ENCODE measurements at places on chromosomes 7 and 10.

- no peak for DNase-seq
These were observed 104.3 kb upstream of the PLXNA4 start for GRCh38 chr7:132680590-132680989.

- no peak for DNase-seq
These were observed 305.3 kb upstream of the NFE2L3 start for GRCh38 chr7:25846722-25847121.

- DNase-seq = no peak
These were observed 12.5 kb upstream of the PFKP start for GRCh38 chr10:3054851-3055199.

DNA sequence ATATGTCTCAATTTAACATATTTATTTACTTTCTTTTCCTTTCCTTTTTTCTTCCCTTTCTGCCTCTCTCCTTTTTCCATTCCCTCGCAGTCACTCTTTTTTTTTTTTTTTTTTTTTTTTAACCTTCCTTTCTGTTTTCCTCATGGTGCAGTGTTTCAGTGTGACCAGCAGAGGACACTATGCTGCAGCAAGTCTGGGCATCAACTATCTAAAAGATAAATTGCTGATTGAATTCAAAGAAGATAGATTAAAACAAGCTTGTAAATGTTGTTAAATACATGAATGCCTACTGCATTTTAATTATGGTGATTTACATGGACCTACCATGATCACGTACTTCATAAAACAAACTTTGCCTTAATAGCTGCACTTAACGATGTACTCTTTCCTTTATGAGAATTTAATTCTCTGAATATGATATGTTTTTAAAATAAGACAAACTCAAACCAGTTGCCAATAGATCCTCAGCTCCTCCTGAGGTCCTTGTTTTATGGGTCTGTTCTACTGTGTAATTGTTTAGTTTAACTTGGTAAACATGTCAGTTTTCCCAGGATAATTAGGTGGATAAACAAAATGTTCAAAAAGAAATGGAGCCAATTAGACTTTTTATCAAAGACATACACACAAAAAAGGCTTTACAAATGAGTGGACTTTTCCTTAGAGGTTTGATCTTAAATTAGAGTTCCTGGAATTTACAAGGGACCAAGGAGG lies 101.0 kb upstream of the AGR3 start:
- DNase-seq = peak; percentile 77

DNA sequence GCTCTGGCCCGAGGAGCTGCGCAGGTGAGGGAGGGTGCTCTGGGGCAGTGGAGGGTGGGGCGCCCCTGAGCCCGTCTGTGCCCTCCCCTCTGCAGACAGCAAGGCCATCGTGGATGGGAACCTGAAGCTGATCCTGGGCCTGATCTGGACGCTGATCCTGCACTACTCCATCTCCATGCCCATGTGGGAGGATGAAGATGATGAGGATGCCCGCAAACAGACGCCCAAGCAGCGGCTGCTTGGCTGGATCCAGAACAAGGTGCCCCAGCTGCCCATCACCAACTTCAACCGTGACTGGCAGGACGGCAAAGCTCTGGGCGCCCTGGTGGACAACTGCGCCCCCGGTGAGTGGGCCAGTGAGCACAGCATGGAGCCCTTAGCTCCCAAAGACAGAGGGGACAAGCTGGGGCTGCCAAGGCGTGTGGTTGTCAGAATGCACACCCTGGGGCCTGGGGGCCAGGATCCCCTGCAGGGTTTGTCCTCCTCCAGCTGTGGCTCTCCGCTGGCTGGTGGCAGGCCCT lies 5.1 kb downstream of the FLNC start:
- DNase-seq = no peak

- no peak for DNase-seq
These were observed 84.4 kb downstream of the RUNDC3B start for GRCh38 chr7:87712571-87712970.

- no peak for DNase-seq
These were observed 1008.6 kb downstream of the NRG3 start for GRCh38 chr10:82883603-82884002.

DNA sequence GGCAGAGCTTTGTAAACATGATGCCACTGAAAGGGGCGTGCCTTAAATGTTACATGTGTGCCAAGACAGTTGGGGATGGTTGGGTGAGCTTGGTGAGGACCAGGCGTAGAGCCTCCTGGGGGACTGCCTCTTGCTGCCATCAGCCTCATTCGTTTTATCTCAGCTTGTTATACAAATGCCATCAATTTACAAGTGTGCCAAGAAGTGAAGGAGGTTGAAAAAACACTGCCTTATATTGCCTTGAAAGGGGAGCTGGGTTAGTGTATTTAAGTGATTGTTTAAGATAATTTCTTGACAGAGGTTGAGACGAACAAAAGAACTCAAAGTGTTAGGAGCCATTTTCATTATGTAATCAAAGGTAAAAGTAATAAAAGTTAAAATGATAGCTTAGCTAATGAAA lies 354.7 kb downstream of the PHTF2 start:
- no peak for DNase-seq

- DNase-seq = peak; percentile 8
These were observed 135.3 kb downstream of the KIAA1217 start for GRCh38 chr10:24344279-24344678.

GRCh38 chr7:139471740-139472353 lies 11.6 kb downstream of the KLRG2 start:
- DNase-seq = no peak

DNA sequence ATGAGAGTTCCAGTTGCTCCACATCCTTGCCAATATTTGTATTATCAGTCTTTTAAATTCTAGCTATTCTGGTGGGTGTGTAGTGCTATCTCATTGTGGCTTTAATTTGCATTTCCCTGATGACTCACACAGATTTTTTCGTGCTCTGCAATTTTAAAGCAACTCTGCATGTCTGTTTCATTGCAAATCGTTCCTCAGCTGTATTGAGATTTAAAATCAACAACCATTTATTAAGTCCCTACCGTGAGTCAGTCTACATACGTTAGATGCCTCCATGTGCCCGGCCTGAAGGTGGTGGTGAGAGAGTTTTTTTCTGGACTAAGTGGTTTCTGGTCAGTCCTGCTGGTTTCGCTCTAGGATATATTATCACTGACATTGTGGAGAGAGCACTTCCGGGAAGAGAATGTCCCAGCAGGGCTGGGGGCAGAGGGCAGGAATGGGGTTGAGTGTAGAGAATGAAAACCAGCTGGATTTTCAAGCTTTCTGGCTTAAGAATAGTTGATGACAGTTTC lies 8.4 kb upstream of the HYCC1 start:
- DNase-seq = no peak

- no peak for DNase-seq
These were observed 58.3 kb upstream of the PPP2R2D start for GRCh38 chr10:131842351-131843088.

GRCh38 chr10:64535131-64535867 lies 1014.1 kb downstream of the REEP3 start:
- no peak for DNase-seq

- DNase-seq = no peak
These were observed 233.1 kb upstream of the PFKP start for GRCh38 chr10:2834214-2834613.

- DNase-seq = peak; percentile 32
These were observed 2.4 kb upstream of the EGR2 start for GRCh38 chr10:62818426-62819011.

- no peak for DNase-seq
These were observed 334.4 kb upstream of the NPVF start for GRCh38 chr7:25562673-25563182.

GRCh38 chr10:71268247-71268691 lies 50.8 kb upstream of the SLC29A3 start:
- DNase-seq = no peak

GRCh38 chr10:62584731-62585130 lies 210.6 kb downstream of the ZNF365 start:
- DNase-seq = no peak

GRCh38 chr7:74612015-74612829 lies 45.3 kb upstream of the GTF2I start:
- peak; percentile 87 for DNase-seq

- DNase-seq = peak; percentile 71
These were observed 249.8 kb downstream of the PTEN start for GRCh38 chr10:88113232-88113631.

DNA sequence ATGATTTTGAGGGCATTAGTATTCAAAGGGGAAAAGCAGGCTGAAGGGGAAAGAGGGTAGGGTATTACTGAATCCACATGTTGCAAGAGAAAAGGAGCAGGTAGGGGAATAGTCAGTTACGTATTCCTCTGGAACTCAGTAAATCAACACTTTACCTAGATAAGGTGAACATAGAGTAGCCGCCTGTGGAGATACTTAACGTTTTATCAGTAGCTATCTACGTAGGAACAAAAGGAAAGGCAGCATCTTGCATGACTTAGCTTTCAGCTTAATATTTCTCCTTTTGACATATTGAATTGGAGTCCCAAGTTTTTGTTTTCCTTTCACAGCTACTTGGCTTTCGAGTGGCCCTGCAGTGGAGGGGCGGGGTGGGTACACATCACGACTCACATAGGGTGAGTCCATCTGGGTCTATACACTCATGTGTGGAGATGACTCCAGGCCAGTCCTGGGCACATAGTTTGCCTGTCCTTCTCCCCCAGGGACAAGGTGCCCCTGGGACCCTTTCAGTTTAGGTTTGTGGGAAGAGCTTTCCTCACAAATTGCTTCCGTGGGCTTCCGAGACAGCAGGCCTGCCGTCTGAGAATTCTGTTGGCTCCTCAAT lies 48.1 kb downstream of the CCNY start:
- DNase-seq = no peak

DNA sequence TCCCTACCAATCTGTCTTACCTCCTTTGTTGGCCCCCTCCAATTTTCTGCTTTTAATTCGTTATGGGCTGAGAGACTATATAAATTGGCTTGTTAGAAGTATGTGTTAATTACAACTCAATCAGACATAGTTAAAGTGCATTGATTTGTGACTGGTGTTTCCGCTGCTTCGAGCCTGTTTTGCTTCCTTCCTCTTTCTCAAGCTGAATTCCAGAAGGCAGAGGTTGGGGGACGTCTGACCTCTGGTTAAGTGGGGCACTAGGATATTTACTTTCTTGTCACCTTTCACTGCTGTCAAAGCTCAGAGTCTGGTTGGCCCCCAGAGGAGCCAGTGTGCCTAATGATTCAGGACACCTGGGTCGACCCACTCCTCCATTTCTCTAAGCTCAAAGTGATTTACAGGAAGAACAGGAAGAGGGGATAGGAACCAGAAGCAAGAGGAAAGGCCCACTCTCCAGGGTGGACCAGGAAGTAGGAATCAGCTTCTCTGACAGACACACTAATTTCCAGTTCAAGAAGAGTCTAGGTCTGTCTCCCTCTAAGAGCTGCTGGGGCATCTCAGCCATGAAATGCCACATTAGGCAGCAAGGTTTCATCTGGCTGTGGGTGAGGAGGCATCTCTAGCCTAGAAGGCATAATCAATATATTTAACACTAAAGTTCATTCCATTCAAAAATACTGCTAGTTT lies 397.2 kb upstream of the NPVF start:
- peak; percentile 55 for DNase-seq

GRCh38 chr10:10516346-10517130 lies 501.1 kb upstream of the CELF2 start:
- no peak for DNase-seq

DNA sequence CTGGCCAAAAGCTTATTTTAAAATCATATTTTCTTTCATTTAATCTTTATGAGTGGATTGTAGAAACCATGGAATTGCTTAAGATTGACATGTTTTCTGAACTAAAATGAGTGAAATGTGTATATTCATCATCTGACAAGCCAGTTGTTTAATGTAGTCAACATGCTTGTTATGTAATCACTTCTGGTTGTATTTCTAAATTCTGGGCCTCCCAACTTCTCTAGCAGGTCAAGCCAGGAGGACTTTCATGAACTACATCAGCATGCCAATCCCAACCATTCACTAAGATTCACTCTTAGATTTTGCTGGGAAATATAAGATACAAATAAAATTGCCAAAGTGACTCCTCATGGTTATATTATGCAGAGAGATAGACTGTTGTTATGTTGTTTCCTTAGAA lies 21.1 kb upstream of the MAP3K8 start:
- no peak for DNase-seq

DNA sequence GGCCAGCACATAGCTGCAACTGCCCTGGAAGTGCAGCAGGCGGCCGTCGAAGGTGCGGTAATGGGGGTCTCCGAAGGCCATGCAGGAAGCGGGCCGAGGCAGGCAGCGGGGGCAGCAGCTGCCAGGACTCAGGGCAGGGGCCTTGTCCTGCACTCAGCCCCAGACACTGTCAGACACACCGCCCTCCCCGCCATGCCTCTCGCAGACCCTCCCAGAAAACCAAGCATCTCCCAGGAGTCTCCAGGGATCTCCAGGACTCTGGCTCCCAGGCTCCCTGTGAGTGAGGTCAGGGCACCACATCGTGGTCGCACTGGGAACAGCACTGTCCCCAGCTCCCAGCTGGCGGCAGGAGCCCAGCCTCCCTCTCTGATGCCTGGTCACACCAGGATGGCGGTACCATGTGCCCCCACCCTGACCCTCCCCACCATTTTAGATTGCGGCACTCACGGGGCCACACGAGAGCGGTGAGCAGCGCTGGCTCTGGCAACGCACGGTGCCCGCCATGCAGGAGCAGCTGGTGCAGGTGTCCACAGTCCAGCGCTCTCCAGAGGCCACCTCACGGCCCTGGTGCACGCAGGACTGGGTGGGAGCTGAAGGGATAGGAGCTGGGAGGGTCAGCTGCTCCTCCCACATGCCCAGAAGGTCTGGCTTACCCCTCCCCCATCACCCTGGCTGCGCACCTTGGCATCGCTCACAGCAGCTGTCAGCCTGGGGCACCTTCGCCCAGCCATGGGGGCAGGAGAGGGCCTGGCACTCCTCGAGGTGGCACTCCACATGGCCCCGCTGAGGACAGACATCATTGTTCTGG lies 17.5 kb downstream of the ATP6V1F start:
- peak; percentile 53 for DNase-seq

- DNase-seq = no peak
These were observed 2.1 kb downstream of the CADPS2 start for GRCh38 chr7:122884186-122884585.

All from KBM-7 (cell line).